Thyroid gland (tissue), 4 donors: ENCODE measurements at places on chromosomes 2 and 18. TPM values are rescaled to one million over a fixed set of nuclear protein-coding genes. Genes with fewer than 3 reads are reported as not detected.

DNA sequence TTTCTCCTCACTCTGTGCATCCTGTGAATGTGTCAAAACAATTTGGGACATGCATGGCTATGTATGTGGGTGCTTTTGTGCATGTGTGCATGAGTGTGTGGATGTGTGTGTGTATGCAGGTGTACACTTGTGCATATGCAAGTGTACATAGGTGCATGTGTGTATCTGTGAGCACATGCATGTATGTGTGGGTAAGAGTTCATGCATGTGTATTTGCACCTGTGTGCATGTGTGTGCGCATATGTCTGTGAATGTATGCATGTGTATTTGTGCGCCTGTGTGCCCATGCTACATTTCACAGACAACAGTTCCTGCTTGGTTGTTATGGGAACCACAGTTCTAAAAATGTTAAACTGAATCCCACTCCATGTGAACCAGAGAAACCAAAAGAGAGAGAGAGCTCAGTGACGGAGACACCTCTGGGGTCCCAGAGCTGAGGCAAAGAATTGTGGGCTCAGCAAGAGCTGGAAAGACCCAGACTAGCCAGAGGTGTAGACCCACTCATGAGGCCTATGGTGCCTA, 1.9 kb upstream of the FBXO41 start:
- H3K27me3 ChIP-seq = peaks cover 4% of the 10 kb centered on the region
- H3K27ac ChIP-seq = no peak overlapping the region
- H3K4me1 ChIP-seq = peaks cover 6% of the 10 kb centered on the region
- no peak overlapping the region for H3K4me3 ChIP-seq
- no peaks in the 10 kb centered on the region for H3K36me3 ChIP-seq

GRCh38 chr2:8212239-8212638, 469.6 kb upstream of the ID2 start:
- H3K4me3 ChIP-seq = no peak overlapping the region
- DNase-seq = no peak
- no peaks in the 10 kb centered on the region for H3K27me3 ChIP-seq

The MCFD2 gene
- total RNA-seq = 223 TPM

The CYP27C1 gene
- not detected for total RNA-seq

DNA sequence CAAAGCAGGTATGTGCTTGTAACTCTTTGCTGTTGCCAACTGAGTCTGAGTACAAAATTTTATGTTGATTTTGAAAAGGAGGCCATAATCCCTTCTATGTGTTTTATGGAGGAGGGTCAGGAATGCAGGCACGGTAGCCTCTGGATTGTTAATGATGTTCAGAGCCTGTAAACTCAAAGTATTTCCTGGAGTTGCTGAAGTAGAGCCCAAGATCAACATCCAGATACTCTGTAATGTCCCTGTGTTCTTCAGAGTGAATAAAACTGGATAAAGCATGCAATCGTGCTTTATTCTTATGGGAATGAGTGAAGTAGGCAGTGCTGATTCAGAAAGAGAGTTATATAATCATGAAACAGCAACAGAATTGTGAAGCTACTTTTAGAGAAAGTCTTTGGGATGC, 61.8 kb upstream of the CHRNA1 start:
- H3K4me1 ChIP-seq = no peaks in the 10 kb centered on the region
- H3K27ac ChIP-seq = no peak overlapping the region
- H3K4me3 ChIP-seq = no peak overlapping the region
- H3K27me3 ChIP-seq = no peaks in the 10 kb centered on the region

The HOXD8 gene
- total RNA-seq = 4.1 TPM

The RAMP1 gene
- total RNA-seq = 3.4 TPM

DNA sequence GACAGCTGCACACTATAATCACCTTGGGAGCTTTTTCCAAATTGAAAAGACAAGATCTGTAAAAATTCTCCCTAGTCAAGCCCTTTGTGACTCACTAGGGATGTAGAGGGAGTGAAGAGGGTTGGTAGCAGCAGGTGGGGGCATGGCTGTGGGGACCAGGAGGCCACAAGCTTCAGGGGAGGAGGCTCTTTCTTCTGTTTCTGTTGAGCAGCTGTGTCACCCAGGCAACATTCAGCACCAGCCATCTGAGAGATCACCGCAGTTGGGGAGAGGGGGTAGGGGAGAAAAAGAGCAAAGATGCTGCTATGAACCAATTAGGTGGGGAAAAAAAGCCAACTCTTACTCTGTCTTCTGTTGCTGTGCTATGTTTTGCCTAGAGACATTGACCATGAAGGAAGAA, 352.3 kb upstream of the MEIS1 start:
- DNase-seq = no peak
- H3K4me3 ChIP-seq = no peak overlapping the region
- H3K36me3 ChIP-seq = no peaks in the 10 kb centered on the region
- no peaks in the 10 kb centered on the region for H3K4me1 ChIP-seq
- H3K27ac ChIP-seq = no peak overlapping the region

The NOL4 gene
- 6.4 TPM for total RNA-seq

GRCh38 chr2:46246790-46247189, 50.4 kb upstream of the EPAS1 start:
- no peaks in the 10 kb centered on the region for H3K36me3 ChIP-seq
- DNase-seq = no peak
- H3K4me3 ChIP-seq = no peak overlapping the region
- no peaks in the 10 kb centered on the region for H3K4me1 ChIP-seq
- no peak overlapping the region for H3K27ac ChIP-seq
- no peaks in the 10 kb centered on the region for H3K27me3 ChIP-seq

GRCh38 chr2:113755835-113756354, 547 bp downstream of the SLC35F5 start:
- peak overlapping the region; percentile 90 for H3K27ac ChIP-seq
- peak overlapping the region; percentile 97 for H3K4me3 ChIP-seq
- no peaks in the 10 kb centered on the region for H3K36me3 ChIP-seq
- H3K27me3 ChIP-seq = no peaks in the 10 kb centered on the region
- peaks cover 10% of the 10 kb centered on the region for H3K4me1 ChIP-seq

- no peak overlapping the region for H3K27ac ChIP-seq
- peaks cover 2% of the 10 kb centered on the region for H3K36me3 ChIP-seq
- no peaks in the 10 kb centered on the region for H3K27me3 ChIP-seq
Observed at GRCh38 chr2:10678225-10678624, 11.6 kb downstream of the NOL10 start.

GRCh38 chr2:120421126-120421829, 75.3 kb downstream of the INHBB start:
- no peak overlapping the region for H3K27ac ChIP-seq
- no peaks in the 10 kb centered on the region for H3K4me1 ChIP-seq
- no peaks in the 10 kb centered on the region for H3K36me3 ChIP-seq

- H3K36me3 ChIP-seq = no peaks in the 10 kb centered on the region
- H3K27me3 ChIP-seq = no peaks in the 10 kb centered on the region
- no peak for DNase-seq
- no peak overlapping the region for H3K27ac ChIP-seq
- no peak overlapping the region for H3K4me3 ChIP-seq
Observed at GRCh38 chr2:141728142-141728541, 402.7 kb downstream of the LRP1B start.

GRCh38 chr2:38375696-38376345, 1.3 kb downstream of the ATL2 start:
- H3K27me3 ChIP-seq = no peaks in the 10 kb centered on the region
- no peaks in the 10 kb centered on the region for H3K36me3 ChIP-seq
- H3K27ac ChIP-seq = peak overlapping the region; percentile 98
- peaks cover 45% of the 10 kb centered on the region for H3K4me1 ChIP-seq

The TUBB8B gene
- total RNA-seq = 0.33 TPM

- peak; percentile 8 for DNase-seq
- no peak overlapping the region for H3K27ac ChIP-seq
- H3K27me3 ChIP-seq = no peaks in the 10 kb centered on the region
- H3K36me3 ChIP-seq = no peaks in the 10 kb centered on the region
- no peak overlapping the region for H3K4me3 ChIP-seq
- H3K4me1 ChIP-seq = no peaks in the 10 kb centered on the region
Observed at GRCh38 chr18:45517181-45517741, 98.0 kb upstream of the SLC14A2 start.

DNA sequence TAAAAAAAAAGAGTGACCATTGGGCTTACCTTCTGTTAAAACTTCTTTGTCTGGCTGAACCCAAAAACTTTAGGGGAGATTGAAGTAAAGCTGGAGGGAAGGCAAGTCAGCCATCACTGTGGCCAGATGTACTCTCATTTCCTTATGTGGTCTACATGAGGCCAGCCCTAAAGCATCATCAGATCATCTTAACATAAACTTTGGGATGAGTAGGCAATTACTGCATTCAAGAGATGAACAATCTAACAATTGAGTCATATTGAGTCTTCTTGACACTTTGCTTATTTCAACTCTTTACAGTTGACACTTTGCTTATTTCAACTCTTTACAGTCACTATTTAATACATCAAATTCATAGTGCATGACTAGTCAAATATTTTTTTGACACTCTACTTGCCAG, 155.6 kb downstream of the QPCT start:
- H3K4me1 ChIP-seq = no peaks in the 10 kb centered on the region
- no peak overlapping the region for H3K27ac ChIP-seq
- no peaks in the 10 kb centered on the region for H3K36me3 ChIP-seq

The RFX8 gene
- total RNA-seq = not detected

GRCh38 chr2:215693999-215694580, 258.2 kb upstream of the FN1 start:
- H3K27ac ChIP-seq = peak overlapping the region; percentile 62
- no peak overlapping the region for H3K4me3 ChIP-seq
- H3K4me1 ChIP-seq = peaks cover 27% of the 10 kb centered on the region
- H3K36me3 ChIP-seq = no peaks in the 10 kb centered on the region
- H3K27me3 ChIP-seq = no peaks in the 10 kb centered on the region

The SP140 gene
- total RNA-seq = 0.78 TPM

The RGPD3 gene
- 0.73 TPM for total RNA-seq

The IL18RAP gene
- total RNA-seq = 1.6 TPM

The TBR1 gene
- total RNA-seq = not detected

The RAB27B gene
- 0.40 TPM for total RNA-seq

The CFAP65 gene
- total RNA-seq = under 0.01 TPM

GRCh38 chr2:12320991-12321641, 395.6 kb upstream of the TRIB2 start:
- H3K36me3 ChIP-seq = no peaks in the 10 kb centered on the region
- no peak overlapping the region for H3K27ac ChIP-seq
- DNase-seq = no peak
- H3K4me3 ChIP-seq = no peak overlapping the region
- H3K4me1 ChIP-seq = peaks cover 5% of the 10 kb centered on the region

DNA sequence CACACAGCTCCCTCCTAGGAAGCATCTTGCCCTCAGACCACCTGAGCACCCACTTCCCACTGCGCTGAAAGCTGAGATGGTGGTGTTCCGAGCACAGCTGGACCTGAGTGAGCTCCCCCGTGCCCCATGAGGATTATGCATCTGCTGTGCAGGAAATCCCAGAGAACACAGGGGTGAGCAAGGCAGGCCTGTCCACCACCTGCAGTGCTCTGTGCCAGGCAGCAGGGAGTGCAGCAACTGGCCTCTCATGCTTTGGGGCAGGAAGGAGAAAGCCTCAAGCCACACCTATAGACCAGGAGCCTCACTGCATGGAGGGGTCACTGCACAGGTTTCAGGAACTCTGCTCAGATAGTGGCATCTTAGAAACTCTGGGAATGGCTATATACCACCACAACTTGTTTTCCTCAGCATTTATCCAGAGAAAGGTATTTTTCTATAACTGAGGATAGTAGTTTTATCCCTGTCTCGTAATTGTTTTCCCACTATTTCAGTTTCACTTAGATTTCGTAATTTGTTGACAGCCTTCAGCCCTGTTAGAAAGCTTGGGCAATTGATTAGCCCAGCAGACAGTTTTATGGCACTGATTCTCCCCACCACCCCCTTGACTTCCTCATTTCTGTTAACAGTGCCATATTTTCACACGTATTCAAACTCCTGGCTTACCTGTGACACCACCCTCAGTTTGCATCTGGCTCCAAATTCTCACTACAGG, 144.3 kb upstream of the DAPL1 start:
- no peaks in the 10 kb centered on the region for H3K36me3 ChIP-seq
- H3K27ac ChIP-seq = no peak overlapping the region
- no peak for DNase-seq
- peaks cover 5% of the 10 kb centered on the region for H3K4me1 ChIP-seq

DNA sequence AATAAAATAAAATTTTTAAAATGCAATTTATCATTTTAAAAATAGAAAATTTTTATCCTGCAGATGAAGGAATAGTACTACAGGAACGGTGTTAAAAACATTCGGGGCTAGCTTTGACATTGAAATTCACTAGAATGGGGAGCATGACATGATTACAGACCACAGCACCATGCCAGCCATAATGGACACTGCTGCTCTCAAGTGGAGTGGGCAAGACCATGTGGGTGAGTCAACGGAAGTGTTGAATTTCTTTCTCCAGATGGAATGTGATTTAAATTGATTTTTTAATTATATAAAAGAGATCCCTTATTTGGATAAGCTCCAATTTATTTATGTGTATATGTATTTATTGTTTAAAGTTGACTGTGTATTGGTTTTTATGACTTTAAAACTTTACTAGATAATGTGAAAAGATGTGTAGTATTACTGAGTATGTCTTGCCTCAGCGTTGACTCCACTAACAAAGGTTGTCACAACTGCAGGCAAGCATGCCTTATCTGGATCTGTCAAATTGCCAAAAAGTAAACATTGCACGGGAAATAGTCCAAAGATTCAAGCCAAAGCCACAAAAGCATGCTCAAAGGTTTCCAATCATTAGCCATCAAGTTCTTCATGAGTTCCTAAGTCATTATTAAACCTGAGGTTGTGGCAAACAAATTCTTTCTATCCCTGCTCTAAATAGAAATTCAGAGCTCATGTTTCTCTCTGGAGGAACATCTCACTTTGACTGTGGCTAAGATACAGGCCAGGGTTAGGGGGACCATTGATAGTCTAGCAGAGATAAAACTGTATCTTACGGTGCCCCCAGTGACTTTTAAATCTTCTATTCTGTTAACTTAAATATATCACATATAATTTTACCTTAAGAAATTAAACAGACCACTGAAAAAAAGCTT, 536.9 kb downstream of the TMX3 start:
- H3K4me3 ChIP-seq = no peak overlapping the region
- no peaks in the 10 kb centered on the region for H3K36me3 ChIP-seq
- no peaks in the 10 kb centered on the region for H3K4me1 ChIP-seq
- H3K27me3 ChIP-seq = no peaks in the 10 kb centered on the region

DNA sequence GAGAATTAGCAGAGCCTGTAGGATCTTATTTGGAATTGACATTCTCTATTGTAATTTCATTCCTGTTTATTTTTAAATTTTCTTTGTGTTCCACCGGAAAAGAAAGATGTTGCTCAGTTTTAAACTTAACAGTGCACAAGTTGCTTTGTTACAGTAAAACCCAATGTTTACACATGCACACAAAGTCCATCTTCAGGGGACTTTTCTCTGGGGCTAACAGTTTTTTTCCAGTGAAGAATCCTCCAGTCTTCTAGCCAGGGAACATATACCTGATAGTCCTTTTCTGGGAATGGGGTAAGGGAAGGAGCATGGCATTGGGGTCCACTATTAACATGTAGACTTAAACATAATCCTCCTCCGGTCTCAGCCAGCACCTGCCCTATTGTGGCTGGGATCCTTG, 25.2 kb upstream of the MRPL33 start:
- no peak overlapping the region for H3K4me3 ChIP-seq
- no peak for DNase-seq
- H3K36me3 ChIP-seq = no peaks in the 10 kb centered on the region

- no peaks in the 10 kb centered on the region for H3K27me3 ChIP-seq
- H3K27ac ChIP-seq = no peak overlapping the region
- H3K4me1 ChIP-seq = no peaks in the 10 kb centered on the region
- DNase-seq = no peak
- H3K4me3 ChIP-seq = no peak overlapping the region
Observed at GRCh38 chr2:201194097-201194496, 11.2 kb downstream of the CASP10 start.

GRCh38 chr2:39683022-39683699, 17.4 kb downstream of the TMEM178A start:
- H3K36me3 ChIP-seq = no peaks in the 10 kb centered on the region
- no peak overlapping the region for H3K27ac ChIP-seq
- H3K27me3 ChIP-seq = no peaks in the 10 kb centered on the region
- H3K4me3 ChIP-seq = no peak overlapping the region
- no peak for DNase-seq
- H3K4me1 ChIP-seq = peaks cover 15% of the 10 kb centered on the region

The CRYGC gene
- total RNA-seq = not detected
